Epithelial cell of esophagus (primary cell): ENCODE measurements at places on chromosomes 3 and 15.

DNA sequence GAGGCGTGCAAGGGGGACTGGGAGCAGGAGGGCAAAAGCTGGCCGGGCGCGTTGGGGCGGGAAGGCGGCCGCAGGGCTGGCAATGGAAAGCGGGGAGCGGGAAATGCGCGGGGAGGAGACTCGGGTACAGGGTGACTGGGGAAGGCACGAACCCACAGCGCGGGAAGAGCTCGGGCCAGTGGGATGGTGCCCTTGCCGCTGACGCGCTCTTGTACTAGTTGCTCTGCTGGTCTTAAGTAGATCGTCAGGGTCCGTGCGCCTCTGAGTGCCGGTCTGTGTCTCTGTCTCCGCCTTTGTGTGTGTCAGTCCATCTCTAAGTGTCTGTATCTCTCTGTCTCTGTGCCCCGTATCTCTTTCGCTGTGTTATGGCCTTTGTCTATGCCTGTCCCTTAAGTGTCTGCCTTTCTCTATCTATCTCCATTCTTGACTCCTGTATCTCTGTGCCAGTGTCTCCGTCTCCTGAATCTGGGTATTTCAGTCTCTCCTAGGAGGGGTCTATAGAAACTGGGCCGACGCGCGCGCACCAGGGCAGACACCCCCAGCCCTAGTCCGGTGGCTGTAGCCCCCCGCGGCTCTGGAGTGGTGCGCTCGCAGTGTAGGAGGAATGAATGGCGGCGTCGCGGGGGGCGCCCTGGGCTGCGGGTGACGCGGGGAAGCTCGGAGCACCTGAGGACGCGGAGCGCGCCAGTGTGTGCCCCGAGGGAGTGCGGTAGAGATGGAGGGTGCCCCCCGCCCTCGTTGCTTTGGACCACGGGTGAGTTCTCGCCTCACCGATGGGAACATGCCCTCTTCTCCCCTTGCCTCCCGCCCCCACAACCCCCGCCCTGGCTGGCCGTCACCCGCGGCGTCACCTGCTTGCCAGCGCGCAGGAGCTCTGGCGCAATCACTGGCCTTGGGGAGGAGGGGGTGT is 756 bp upstream of the CAMK2N2 start:
- DNase-seq = peak; percentile 42

- DNase-seq = peak; percentile 50
Observed at GRCh38 chr15:89307791-89308190, 26.8 kb downstream of the POLG start.

DNA sequence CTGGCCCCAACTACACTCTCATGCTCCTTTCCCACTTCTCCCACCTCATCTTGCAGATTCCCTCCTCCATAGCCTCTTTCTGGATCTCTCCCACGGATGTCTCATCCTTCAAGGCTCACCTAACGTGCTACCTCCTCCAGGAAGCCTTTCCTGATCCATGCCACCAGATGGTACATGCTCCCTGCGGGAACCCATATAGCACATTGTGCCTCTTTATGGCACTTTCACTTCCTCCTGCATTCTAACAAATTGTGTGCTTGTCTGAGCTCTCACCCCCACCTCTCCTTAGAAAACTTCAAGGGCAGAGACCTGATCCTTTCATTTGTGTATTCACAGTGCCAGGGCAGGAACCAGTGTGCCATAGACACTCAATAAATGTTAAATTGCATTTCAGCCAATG is 63.0 kb downstream of the HES1 start:
- no peak for DNase-seq

GRCh38 chr15:98776607-98777281 is 128.4 kb downstream of the IGF1R start:
- DNase-seq = peak; percentile 34

DNA sequence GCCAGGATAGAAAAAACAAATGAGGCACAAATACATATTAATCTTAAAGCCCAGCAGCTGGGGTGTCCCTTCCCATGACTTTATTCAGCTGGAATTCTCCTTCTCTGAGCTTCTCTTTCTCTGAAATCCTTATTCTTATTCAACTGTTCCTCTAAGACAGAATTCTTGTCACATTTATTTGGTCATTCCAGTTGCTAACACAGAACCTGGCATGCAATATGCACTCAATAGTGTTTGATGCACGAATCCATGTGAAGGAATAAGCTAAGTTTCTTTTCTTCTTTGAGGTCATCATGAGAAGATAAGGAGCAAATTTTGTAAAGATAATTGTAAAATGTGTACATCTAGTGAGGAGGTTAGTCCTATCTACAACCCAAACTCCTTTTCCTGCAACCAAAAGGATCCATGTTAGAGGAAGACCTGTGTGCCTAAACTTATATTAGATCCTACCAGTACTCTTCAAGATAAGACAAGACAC is 154.2 kb upstream of the KCNMB2 start:
- no peak for DNase-seq

- no peak for DNase-seq
Observed at GRCh38 chr15:88032787-88033186, 223.8 kb downstream of the NTRK3 start.

- peak; percentile 66 for DNase-seq
Observed at GRCh38 chr3:5304789-5305683, 117.5 kb downstream of the EDEM1 start.
